ENCODE measurements at places on chromosomes 6 and 20.

- no peak for DNase-seq
These were observed 245.3 kb upstream of the HSF2 start for GRCh38 chr6:122154155-122154554.

- DNase-seq: no peak
These were observed 215.2 kb downstream of the PTPRK start for GRCh38 chr6:128305228-128305627.

DNA sequence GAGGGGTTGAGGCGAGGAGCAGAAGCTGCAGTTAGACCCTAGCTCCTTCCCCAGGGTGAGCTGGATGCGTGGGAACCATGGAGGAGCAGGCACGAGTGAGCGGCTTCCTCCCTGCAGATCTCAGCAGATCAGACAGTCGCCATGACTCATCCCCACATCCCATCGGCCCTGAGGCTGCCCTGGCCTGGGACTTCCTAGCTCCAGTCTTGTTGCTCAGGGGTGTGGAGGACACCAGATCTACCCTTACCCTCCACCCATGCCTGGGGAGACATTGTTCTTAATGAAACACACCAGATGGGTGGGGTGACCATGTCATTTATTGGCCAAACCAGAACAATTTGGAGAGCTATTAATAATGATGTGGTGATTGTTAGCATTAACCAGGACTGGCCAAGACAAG is 36.3 kb upstream of the TGM2 start:
- no peak for DNase-seq

GRCh38 chr6:105594821-105595220 is 191.9 kb upstream of the PREP start:
- DNase-seq: no peak

DNA sequence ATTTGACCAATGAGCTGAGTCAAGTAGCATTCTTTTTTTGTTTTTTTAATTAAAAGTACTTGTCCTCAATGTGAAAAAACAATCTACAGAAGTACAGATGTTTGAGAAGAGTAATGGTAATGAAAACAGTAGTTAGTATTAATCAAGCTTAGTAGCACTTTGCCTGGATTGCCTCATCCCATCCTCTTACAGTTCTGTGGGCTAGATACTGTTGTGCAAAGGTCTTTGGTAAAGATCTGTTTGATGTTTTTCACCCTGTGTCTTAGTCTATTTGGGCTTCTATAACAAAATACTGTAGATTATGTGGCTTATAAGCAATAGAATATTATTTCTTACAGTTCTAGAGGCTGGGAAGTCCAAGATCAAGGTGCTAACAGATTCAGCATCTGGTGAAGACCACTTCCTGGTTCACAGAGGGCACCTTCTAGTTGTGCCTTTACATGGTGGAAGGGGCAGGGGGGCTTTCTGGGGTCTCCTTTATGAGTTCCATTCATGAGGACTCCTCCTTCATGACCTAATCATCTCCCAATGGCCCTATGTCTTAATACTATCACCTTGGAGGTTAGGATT is 84.3 kb downstream of the SHLD1 start:
- no peak for DNase-seq

- DNase-seq: no peak
These were observed 11.8 kb downstream of the CST7 start for GRCh38 chr20:24960861-24961260.

DNA sequence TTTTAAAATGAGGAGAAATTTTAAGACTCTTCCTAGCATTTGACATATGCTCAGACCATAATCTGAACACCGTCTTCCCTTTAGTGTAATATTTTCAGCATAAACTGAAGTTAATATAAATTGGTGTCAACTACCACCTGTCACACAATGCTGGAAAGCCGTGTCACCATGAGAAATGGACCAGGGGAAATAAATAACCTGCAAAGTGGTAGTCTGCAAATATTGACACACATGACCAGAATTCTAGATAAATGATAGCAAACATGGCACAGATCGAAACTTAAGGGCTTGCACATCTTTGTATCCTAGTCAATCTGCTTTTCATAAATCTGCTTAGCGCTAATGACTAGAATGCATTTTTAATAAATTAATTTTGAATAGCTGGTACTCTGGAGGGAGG is 191.9 kb downstream of the CD83 start:
- DNase-seq: no peak

GRCh38 chr6:108653949-108654348 is 93.2 kb downstream of the FOXO3 start:
- peak; percentile 77 for DNase-seq

- no peak for DNase-seq
These were observed 302.6 kb upstream of the NRSN1 start for GRCh38 chr6:23823421-23823820.

DNA sequence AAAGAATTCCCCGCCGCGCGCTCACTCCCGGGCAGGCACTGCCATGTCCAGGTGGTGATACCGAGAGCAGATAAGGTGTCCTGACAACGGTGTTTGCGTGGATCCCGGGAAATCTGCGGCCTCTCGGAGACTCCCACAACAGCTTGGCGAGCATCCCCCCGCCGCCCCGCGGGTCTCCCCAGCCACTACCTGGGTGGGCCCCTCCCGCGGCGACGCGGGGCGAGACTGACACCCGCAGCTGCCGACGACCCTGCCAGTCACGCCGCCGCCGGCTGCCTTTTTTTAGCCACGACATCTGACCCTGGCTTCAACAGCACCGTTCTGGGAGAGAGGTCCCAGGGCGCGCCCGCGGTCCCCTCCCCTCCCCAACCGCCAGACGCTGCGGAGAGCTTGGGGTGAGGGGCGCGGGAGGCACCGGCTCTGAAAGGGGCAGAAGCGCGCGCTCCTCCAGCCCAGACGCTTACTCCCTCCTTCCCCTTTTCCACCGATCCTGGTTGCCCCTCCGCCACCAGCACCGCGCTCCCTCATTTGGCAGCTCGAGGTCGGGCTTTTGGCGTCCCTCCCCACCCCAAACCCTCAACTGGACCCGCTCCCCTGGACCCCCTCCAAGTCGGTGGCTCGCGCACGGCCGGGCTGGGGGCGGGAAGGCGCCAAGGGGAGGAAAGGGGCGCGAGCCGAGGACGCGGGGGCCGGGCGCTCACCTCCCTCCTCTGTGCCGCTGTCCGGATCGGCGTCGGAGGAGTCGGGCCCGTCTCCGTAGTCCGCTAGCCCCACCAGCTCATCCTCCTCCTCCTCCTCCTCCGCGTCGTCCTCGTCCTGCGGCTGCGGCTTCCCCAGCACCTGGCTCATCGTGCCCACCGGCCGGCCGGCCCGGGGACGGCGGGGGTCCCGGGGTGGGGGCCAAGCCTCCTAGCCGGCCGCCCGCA is 665 bp downstream of the RRAGD start:
- DNase-seq: peak; percentile 62

- DNase-seq: no peak
These were observed 75.0 kb upstream of the BLCAP start for GRCh38 chr20:37602634-37603033.

DNA sequence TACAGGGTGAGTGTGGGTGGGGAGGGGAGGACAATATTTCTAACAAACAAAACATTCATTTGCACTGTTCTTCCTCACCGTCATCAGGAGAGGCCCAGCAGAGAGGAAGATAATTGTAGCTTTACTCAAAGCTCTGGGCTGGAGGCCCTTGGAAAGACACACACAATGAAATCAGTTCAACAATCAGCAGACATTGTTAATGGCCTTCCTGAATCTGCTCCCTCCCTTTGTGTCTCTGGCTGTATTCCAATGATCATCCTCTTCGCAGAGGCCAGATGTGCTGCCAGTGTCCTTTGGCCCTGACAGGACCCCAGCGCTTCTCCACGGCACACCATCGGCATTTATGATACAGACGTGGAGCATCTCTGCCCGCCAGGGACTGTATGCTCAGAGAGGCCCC is 44.6 kb upstream of the LRFN2 start:
- DNase-seq: no peak

DNA sequence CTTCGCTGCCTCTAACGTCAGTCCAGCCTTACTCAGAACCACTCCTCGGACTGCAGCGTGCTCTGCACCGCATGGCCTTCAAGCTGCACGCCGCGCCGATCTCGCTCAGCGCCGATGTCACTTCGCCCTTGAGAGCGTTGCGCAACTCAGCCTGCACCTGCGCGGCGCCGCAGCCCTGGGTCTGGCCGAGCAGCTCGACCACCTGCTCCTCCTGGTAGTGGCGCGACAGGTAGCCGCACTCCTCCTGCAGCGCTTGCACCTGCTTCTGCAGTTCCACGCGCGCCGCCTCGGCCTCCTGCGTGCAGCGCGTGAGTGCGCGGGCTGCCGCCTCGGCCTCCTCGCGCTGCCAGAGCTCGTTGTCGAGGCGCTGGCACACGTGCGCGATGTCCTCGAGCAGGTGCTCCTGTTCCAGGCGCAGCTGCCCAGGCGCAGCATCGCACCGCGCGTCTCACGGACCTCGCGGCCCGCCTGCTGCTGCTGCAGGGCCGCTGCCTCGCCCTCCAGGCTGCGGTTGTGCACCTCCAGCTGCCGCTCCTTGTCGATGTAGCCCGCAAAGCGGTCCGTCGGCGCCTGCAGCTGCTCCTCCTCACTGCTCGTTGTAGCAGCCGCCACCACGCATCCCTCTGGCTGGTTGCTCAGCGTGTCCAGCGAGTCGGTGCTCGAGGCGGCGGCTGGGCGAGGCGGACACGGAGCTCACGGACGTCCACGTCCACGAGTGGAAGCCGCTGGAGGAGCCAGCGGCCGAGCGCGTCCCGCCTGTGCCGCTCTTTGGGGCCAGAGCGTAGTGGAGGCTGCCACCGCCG is 380.6 kb upstream of the CHD6 start:
- peak; percentile 25 for DNase-seq

GRCh38 chr20:12699374-12700228 is 309.2 kb upstream of the SPTLC3 start:
- no peak for DNase-seq

GRCh38 chr6:34146801-34147592 is 1.1 kb upstream of the GRM4 start:
- DNase-seq: no peak

DNA sequence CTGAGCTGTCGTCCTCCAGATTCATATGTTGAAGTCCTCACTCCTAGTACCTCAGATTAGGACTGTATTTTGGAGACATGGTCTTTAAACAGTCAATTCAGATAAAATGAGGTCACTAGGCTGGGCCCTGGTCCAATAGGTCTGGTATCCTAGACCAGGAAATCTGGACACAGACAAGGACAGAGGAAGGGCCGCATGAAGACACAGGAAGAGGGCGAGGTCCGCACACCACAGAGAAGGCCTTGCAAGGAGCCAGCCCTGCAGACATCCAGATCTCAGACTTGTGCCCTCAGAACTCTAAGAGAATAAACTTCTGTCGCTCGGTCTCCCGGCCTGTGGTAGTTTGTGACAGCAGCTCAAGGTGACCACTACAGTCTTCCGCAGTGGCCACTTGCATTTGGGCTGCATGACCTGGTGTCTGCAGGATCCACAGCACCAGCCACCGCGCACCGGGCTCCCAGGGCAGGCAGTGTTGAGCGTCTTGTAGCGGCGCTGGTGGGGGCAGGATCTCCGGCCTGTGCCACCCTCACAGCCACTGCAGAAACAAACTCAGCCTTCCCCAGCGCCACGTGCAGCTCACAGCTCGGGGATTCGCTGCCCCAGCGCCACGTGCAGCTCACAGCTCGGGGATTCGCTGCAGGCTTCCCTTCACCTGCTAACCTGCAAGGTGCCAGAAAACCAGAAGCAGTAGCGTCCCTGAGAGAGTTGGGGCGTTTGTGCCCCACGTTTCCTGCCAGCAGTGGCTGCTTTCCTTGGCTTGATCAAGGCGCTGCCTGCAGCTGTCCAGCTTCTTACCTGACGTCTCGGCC is 6.0 kb upstream of the RBM38 start:
- no peak for DNase-seq

DNA sequence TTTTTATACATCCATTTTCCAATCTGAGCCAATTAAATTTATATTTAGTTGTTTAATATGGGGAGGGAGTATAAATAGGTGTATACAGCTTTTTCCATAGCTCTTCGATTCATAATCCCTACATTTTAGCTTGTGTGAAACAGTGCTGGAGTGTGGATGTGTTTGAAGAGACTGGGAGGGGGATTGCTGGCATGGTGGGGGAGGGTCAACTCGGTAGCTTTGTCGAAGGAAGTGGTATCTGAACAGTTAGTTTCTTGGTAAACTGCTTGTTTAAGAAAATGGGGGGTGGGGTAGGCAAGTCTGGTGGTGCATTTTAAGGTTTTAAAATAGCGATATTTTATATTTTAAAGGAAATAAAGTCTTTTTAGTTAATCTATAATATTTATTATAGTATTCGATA is 1.4 kb upstream of the LIN28B start:
- no peak for DNase-seq

DNA sequence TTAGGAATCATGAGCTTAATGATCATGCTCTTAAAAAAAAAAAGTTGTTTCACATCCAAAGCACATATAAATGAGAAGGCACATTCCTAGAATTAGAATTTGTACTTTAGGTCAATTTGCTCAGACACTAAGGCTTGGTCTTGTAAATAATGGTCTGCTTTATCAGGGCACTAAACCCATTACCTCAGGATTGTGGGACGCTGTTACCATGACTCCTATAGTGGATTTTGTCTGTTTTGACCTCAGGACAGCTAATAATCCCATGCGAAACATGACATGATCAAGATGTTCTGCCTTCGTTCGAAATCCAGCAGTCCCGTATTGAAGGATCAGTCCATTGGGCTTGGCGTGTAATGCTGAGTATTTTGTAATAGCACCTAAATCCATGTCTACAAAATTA is 2.4 kb downstream of the PGM3 start:
- no peak for DNase-seq

GRCh38 chr6:54981647-54982046 is 135.1 kb downstream of the FAM83B start:
- no peak for DNase-seq

- DNase-seq: no peak
These were observed 32.6 kb upstream of the GRM4 start for GRCh38 chr6:34178357-34179105.

DNA sequence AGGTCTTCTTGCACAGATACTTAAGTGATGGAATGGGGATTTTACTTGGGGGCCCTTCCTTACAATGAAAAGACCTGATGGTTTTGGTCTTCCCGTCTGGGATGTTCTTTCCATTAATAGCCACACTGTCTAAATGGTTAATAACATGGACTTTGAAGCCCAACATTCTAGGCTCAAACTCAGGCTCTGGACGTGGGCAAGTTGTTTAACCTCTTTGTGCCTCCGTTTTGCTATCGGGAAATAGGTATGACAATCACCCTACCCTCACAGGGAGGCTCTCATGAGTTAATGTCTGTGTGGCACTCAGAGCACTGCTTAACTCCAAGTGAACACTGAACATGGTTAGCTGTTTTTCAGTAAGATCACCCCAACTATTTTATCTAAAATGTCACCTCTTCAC is 360.7 kb upstream of the FLRT3 start:
- DNase-seq: no peak

DNA sequence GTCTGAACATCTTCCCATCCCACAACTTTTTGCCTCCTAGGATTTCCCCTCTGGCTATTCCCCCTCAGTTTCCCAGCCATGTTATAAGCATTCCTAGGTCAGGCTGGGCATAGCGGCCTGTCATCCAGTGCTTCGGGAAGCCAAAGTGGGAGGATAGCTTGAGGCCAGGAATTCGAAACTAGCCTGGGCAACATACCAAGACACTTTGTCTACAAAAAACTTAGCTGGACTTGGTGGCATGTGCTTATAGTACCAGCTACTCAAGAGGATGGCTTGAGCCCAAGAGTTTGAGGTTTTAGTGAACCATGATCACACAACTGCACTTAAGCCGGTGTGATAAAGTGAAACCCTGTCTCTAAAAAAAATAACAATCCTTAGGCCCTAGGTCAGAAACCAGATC is 447.4 kb downstream of the KIF16B start:
- peak; percentile 31 for DNase-seq
